ENCODE measurements at places on chromosomes 6 and 20. TPM values are rescaled to one million over a fixed set of nuclear protein-coding genes. Genes with fewer than 3 reads are reported as not detected.

- DNase-seq = no peak
These were observed 310.6 kb upstream of the RSPO3 start for GRCh38 chr6:126807876-126808275.

GRCh38 chr6:110614586-110614985 is 138.2 kb upstream of the SLC22A16 start:
- no peak for DNase-seq

DNA sequence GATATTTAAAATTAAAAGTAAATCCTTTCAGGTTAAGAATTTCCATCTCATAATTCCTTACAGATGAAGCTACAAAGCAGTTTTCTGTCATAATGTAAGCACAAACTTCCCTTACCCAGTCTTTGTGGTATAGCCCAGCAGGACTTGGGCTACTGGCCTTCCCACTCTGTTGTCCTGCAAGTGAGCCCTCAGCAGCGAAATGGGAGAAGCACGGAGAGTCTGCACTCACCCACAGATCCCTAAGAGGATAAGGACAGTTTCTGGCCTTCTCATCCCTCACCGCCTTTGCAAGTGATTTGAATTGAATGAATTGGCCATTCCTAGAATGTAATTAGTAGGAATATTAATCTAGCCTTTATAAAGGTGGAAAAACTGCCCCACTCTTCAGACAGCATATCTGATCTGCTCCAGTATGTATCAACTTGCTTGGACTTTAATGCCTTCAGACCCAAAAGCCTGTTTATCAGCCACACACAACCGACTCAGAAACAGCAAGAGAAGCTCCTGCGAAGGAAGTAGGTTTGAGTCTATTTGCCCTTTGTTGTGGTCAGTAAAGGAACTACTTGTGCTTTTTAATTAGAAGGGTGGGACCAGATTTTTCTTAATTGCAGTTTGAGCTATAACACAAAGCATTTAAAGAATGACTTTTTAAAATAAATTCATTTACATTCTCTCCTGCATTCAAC is 29.9 kb upstream of the PRDM1 start:
- DNase-seq = no peak

- DNase-seq = no peak
These were observed 158.7 kb upstream of the RSPO3 start for GRCh38 chr6:126959765-126960164.

DNA sequence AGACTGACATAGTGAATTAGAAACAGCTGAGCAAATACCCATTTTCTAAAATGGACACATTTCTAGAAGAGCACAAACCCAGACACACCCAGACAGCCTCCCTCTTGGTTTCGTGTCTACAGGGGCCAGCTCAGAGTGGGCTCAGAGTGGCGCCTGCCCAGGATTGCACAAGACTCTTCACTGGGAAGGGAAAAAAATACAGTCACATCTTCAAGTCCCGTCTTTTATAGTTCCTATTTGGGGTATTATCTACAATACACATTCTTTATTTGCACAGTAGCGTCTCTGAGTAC is 246.1 kb upstream of the AFDN start:
- DNase-seq = no peak

Gene SYCP2
- polyA plus RNA-seq = 0.39 TPM
